ENCODE measurements at places on chromosomes 6 and 20. TPM values are rescaled to one million over a fixed set of nuclear protein-coding genes. Genes with fewer than 3 reads are reported as not detected.

C20orf202 gene
- 0.18 TPM for total RNA-seq

LAMA2 gene
- 0.47 TPM for total RNA-seq

RSPO4 gene
- 0.23 TPM for total RNA-seq

POPDC3 gene
- total RNA-seq = 0.86 TPM

F13A1 gene
- total RNA-seq = 0.39 TPM

CLPSL1 gene
- not detected for total RNA-seq

MUC22 gene
- total RNA-seq = not detected

EFCAB8 gene
- not detected for total RNA-seq

BMP6 gene
- 0.44 TPM for total RNA-seq

HLA-DQB2 gene
- not detected for total RNA-seq

MYT1 gene
- 4.3 TPM for total RNA-seq

DNA sequence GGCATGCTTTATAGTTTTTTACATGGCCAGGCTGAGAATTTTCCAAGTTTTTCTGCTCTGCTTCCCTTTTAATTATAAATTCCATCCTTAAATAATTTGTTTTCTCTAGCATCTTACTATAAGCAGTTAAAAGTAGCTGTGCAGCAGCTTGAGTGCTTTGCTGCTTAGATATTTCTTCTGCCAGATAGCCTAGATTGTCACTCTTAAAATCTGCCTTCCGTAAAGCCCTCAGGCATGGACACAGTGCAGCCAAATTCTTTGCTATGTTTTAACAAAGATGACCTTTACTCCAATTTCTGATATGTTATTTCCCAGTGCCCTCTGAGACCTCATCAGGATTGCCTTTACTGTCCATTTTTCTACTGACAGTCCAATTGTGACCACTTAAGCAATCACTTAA lies 92.6 kb upstream of the SGK1 start:
- no peak for DNase-seq

- no peak for DNase-seq
Observed at GRCh38 chr20:10602221-10602871, 71.5 kb downstream of the JAG1 start.

- no peak for DNase-seq
Observed at GRCh38 chr6:436308-437036, 44.9 kb downstream of the IRF4 start.

DNA sequence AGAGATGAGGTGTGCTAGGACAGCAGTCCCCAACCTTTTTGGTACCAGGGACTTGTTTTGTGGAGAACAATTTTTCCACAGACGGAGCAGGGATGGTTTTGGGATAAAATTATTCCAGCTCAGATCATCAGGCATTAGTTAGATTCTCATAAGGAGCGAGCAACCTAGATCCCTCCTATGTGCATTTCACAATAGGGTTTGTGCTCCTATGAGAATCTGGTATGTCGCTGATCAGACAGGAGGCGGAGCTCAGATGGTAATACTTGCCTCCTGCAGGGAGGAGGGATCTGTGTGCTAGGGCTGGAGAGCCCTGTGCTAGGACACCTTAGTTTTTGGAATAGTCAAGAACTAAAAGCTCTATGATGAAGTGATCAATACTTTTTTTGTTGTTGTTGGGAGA lies 2.5 kb downstream of the SMIM13 start:
- no peak for DNase-seq

DNA sequence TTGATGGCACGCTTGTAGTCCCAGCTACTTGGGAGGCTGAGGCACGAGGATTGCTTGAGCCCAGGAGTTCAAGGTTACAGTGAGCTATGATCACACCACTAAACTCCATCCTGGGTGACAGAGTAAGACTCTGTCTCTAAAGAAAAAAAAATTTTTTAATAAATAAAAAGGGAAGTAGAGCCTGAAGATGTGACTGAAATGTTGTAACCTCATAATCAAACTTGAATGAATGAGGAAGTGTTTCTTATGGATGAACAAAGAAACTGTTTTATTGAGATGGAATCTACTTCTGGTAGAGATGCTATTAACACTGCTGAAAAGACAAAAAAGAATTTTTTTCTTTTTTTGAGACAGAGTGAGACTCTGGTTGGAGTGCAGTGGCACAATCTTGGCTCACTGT lies 6.7 kb downstream of the MAK start:
- DNase-seq = no peak

GRCh38 chr6:81105998-81106397 lies 646.5 kb downstream of the TENT5A start:
- no peak for DNase-seq

GRCh38 chr6:87653074-87653962 lies 48.7 kb downstream of the AKIRIN2 start:
- no peak for DNase-seq

- no peak for DNase-seq
Observed at GRCh38 chr6:89050155-89050554, 30.4 kb upstream of the PNRC1 start.

GRCh38 chr6:145241721-145242120 lies 493.6 kb downstream of the EPM2A start:
- DNase-seq = no peak

DNA sequence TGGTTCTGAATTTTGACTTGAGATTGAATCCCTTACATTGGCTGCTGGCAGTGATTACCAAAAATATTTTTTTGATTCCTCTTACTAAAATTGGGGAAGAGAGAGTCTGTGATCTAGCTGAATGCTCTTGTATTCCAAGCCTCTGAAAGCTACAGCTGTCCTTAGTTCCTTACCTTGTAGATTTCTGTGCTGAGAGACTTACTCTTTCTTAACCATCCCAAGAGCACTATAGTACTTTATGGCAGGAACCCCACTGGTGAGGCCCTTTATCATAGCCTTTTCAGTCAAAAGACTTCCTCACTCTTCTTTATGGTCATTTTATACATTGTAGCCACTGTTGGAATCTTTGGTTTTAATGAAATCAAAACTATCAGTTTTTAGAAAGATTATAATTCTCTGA lies 19.1 kb upstream of the ERVFRD-1 start:
- no peak for DNase-seq

GRCh38 chr6:56671160-56671559 lies 28.5 kb upstream of the DST start:
- no peak for DNase-seq

- peak; percentile 56 for DNase-seq
Observed at GRCh38 chr6:26198722-26199056, 111.5 kb downstream of the HFE start.

DNA sequence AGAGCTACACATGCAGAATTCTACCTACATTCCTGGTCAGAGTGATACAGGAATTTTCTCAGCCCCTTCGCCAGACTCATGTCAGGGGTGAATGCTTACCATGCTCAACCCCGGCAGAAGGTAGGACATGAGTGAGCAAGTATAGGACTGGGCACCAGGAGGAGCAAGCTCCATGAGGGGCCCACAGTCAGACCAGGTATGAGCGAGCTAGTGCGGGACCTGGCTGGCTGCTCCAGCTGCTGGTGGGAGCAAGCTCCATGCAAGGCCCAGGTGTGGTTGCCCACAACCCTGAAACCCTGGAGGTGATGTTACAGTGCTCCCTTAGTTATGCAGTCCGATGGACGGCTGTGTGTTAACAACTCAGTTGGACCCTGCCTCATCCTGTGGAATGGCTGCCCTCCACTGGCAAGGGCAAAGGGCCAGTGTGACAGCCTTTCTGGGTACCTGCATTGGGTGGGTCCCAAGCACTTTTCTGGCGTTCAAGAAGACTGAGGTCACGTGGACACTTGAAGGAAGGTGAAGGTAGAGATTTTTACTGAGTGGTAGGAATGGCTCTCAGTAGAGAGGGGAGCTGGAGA lies 503.5 kb upstream of the CITED2 start:
- no peak for DNase-seq

- no peak for DNase-seq
Observed at GRCh38 chr6:37209461-37210205, 39.7 kb downstream of the PIM1 start.

DNA sequence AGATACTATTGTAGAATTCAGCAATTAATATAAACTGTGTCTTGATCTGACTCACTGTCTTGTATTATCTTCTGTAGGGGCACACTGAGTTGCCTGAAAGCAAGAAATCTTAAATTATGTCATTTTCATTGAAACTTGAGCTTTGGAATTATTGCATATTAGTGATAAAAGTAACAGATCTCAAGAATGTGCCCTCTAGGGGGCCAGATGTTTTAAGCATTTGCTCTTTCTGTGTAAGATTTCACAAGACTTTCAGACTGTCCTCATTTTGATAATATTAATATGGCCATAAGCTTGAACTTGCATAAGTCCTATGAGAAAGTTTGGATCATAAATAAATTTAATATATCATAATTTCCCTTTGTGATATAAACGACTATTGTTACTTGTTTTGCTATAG lies 55.5 kb upstream of the MYO6 start:
- no peak for DNase-seq

- no peak for DNase-seq
Observed at GRCh38 chr20:25025986-25026605, 31.8 kb downstream of the ACSS1 start.

GRCh38 chr6:128069188-128069587 lies 168.3 kb upstream of the THEMIS start:
- DNase-seq = no peak

- DNase-seq = no peak
Observed at GRCh38 chr6:15434823-15435380, 189.0 kb downstream of the JARID2 start.

- DNase-seq = no peak
Observed at GRCh38 chr6:38193481-38194281, 374.2 kb downstream of the ZFAND3 start.

DNA sequence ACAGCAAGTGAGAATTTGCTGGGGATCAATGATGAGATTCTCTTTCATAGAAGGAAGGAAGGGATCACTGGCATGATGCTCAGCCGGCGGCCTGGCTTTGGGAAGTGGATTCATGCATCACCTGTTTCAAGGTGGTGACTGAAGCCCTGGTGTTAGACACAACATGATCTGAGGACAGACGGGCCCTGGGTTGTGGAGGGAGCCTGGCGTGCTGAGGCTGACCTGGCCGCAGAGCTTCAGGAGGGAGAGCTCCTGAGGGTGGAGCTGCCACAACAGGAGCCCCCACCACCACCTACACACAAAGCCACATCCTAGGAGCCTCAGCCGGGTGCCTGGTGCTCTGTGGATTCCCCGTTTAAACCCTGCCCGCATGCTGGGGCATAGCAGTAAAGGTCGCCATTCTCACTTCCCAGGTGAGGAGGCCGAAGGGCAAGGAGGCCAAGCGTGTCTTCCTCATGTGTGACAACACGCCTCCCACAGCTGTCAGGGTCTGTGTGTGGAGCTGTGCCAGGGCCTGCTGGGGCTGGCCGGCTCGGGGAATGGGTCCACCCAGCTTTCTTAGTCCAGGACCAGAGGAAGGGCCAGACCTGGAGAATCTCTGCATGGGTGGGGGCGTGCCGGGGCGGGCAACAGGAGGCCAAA lies 107.0 kb downstream of the ERMARD start:
- no peak for DNase-seq

GRCh38 chr6:36201612-36202011 lies 5.1 kb downstream of the BRPF3 start:
- no peak for DNase-seq

GRCh38 chr6:140758169-140758877 lies 1374.4 kb upstream of the GJE1 start:
- DNase-seq = no peak

- no peak for DNase-seq
Observed at GRCh38 chr6:35602133-35602946, 86.4 kb downstream of the FKBP5 start.

DNA sequence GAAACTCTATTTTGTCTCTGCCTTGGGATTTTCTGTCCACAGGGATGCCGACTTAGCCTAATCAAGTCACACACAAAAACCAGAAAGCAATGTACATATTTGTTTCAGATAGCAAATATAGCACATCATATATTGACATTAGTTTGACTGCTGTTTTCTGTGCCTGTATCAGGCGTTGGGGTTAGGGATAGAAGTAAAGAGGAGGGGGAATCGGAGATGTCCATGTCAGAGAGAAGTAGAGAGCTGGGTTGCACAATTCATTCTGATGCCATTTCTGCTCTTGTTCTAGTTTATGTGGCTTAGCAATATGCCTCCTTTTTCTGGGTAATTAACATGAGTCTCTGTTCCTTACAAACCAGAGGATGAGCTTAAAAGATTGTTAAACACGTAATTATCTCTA lies 14.7 kb upstream of the IPCEF1 start:
- DNase-seq = no peak

- no peak for DNase-seq
Observed at GRCh38 chr20:41818369-41818768, 200.2 kb upstream of the CHD6 start.

GRCh38 chr6:147449405-147450161 lies 58.9 kb upstream of the SAMD5 start:
- no peak for DNase-seq

GRCh38 chr6:116763906-116764628 lies 1.5 kb downstream of the FAM162B start:
- no peak for DNase-seq

All from neural crest cell (in vitro differentiated cells).